ENCODE measurements at places on chromosomes 1 and 21. TPM values are rescaled to one million over a fixed set of nuclear protein-coding genes. Genes with fewer than 3 reads are reported as not detected.

The S100A2 gene
- not detected for total RNA-seq

The GPR37L1 gene
- not detected for total RNA-seq

The CELA2B gene
- not detected for total RNA-seq

The LCE2B gene
- not detected for total RNA-seq

The KRTAP19-1 gene
- not detected for total RNA-seq

The SLC1A7 gene
- 0.82 TPM for total RNA-seq

The ERICH3 gene
- not detected for total RNA-seq

The GPR137B gene
- 21.8 TPM for total RNA-seq

The FCRLA gene
- total RNA-seq, result not detected

The PCSK9 gene
- 34.5 TPM for total RNA-seq

The LDLRAD1 gene
- not detected for total RNA-seq

The FNBP1L gene
- total RNA-seq, result 11.8 TPM

The FNDC5 gene
- total RNA-seq, result 2.9 TPM

The FMO5 gene
- 0.58 TPM for total RNA-seq

The DNAJC8 gene
- 59.2 TPM for total RNA-seq

The C1QB gene
- total RNA-seq, result not detected

The TTC22 gene
- total RNA-seq, result not detected

The ICOSLG gene
- total RNA-seq, result 0.35 TPM

The RPE65 gene
- total RNA-seq, result not detected

The LINGO4 gene
- not detected for total RNA-seq

The ST6GALNAC3 gene
- total RNA-seq, result 1.5 TPM

The C1orf87 gene
- not detected for total RNA-seq

All from pericardium fibroblast (primary cell).